Renal cortex interstitium (tissue), 15 donors: ENCODE measurements at places on chromosomes 16 and 17.

- DNase-seq: no peak
These were observed 68.5 kb downstream of the CLEC16A start for GRCh38 chr16:11012841-11013240.

GRCh38 chr16:19748389-19749168 is 30.5 kb downstream of the IQCK start:
- peak; percentile 54 for DNase-seq

DNA sequence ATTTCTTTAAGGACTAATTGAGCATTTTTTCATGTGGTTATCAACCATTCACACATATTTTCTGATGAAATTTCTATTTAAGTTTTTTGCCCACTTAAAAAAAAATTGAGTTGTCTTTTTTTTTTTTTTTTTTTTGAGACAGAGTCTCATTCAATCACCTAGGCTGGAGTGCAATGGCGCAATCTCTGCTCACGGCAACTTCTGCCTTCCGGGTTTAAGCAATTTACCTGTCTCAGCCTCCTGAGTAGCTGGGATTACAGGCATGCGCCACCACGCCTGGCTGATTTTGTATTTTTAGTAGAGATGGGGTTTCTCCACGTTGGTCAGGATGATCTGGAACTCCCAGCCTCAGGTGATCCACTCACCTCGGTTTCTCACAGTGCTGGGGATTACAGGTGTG is 34.3 kb downstream of the RAB11FIP3 start:
- DNase-seq: no peak

GRCh38 chr17:59391021-59391420 is 59.6 kb downstream of the YPEL2 start:
- DNase-seq: no peak

DNA sequence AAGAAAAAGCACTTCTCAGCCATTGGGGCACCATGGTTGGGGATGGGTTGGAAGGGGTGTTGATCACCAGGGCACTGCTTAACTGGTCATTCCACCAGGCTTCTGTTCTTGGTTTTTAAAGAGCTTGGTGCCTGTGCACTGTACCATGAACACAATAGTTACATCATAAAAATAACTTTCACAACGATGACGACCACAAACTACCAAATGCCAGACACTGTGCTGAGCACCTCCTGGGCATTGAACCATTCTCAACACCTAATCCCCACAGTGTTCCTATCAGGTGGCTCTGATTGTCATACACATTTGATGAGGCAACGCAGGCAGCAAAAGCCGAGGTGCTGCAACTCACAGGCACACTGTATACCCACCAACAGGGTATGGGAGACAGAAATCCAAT is 208.0 kb downstream of the FOXL1 start:
- DNase-seq: no peak

- DNase-seq: no peak
These were observed 401 bp downstream of the NXN start for GRCh38 chr17:979212-979538.

DNA sequence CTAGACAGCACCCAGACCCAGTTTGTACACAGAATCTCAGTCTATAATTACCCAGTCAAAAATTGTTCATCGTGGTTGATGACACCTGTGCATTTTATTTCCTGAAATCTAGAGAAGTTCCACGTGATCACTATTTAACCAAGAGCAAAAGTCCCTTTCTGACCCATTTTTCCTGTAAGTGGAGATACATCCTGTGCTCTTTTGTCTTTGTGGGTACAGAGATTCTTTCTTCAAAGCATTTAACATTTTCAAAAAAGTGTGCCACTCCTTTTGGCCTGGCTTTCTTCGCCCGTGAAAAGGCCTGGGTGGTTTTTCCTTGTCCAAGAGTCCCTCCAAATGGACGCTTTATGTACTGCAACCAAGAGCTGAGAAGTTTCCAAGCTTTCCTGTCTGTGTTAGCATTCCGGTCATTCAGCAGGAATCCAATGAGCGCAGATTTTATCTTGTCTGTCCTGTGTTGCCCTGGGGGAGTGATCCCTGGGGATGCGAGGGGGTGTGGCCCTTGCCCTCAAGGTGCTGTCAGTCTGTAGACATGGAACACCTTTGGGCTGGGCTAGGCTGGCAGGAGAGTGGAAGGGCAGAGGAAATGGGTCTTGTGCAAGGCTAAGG is 161.1 kb upstream of the CACNG5 start:
- DNase-seq: no peak

DNA sequence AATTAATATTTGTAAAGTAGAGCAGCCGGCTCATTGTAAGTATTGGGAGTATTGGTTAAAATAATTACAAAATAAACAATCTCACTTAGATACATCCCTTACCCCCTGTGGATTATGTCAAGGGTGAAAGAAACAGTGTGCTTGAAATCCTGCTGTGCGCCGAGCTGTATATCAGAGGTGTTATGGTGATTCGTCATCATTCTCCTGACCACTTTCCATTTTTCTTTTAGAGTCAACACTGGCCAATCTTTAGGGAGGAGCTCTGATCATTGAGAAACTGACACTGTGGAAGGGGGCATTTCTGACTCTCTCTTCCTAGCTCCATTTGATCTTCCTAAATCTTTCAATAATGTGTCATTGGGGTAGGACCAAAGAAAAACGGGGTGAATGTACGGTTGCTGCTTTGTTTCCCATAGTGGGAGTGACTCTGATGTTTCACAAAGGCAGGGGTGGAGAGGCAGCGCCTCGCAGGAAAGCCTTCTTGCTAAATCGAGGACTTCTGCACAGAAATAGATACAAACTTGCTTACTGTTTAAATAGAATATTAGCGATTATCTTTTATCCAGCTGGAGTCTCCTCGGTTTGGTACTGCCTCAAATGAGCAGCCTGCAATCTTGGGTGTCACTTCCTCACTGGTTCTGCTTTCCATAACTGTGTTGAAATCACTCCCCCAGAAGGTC is 123.4 kb downstream of the PRKCB start:
- DNase-seq: no peak

DNA sequence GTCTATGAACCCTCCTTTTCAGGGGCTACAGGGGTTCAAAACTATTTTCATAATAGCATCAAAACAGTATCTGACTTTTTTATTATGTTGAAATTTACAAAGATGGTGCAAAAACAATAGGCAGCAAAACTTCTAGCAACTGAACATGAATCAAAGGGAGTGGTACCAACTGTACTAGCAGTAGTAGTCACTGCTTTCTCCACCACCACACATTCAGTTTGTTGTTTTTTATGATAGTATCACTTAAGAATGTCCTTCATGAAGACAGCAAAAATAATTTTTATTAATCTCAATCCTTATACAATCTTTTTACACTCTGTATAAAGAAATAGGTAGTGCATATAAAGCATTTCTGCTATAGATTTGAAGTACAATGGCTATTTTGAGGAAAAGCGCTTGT is 47.6 kb downstream of the MED13 start:
- DNase-seq: no peak

DNA sequence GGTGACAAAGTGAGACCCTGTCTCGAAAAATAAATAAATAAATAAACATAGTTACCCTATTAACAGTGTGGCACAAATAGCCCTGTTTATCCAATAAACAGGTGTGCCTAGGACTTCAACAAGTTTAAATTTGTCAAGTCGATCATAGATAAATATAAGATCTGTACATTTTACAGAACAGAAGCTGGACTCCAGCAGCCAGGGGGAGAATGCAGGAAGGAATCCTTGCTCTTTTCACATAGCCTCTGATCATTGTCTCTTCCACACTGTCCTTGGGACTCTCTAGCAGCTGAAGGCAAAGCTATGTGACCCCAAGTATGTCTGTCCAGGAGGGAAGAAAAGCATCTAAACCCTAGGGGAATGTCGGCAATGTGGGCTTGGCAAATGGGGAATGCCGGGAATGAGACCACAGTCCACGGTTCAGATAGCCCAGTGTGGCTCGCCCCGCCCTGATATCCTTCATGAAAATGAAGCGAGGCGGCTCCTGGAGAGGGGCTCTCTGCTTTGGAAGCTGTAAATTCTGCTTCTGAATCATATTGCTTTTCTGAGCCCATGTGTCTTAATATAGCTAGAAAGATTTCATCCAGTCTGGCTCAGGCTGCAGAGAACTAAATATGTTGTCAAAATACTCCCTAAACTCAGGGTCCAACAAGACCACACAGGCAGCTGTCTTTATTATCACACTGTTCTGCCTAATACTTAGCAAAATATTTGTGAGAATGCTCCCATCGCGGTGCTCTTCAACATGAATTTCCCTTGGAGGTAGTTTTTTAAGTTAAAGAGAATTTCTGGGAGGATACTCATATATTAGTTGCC is 24.9 kb upstream of the GRB2 start:
- DNase-seq: no peak

DNA sequence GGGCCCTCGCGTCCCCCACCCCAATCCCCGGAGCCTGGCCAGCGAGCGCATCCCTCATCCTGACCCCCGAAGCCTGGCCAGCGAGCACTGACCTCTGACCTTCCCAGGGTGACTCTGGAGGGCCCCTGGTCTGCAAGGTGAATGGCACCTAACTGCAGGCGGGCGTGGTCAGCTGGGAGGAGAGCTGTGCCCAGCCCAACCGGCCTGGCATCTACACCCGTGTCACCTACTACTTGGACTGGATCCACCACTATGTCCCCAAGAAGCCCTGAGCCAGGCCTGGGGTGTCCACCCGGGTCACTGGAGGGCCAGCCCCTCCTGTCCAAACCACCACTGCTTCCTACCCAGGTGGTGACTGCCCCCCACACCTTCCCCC is 2.3 kb downstream of the TPSD1 start:
- DNase-seq: no peak

DNA sequence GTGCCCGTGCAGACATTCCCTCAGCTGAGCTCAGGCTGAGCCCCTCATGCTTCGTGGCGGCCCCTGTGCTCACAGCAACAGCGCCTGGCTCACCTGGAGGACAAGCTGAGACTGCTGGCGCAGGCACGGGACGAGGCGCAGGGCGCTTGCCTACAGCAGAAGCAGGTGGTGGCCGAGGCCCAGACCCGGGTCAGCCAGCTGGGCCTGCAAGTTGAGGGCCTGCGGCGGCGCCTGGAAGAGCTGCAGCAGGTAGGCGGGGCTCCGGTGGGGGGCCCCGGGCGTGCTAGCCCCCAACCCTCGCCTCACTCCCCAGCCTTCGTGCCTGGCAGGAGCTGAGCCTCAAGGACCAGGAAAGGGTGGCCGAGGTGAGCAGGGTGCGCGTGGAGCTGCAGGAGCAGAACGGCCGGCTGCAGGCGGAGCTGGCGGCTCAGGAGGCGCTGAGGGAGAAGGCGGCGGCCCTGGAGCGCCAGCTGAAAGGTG is 1.4 kb upstream of the RAC3 start:
- no peak for DNase-seq

- DNase-seq: no peak
These were observed 2.5 kb upstream of the ATP6V0C start for GRCh38 chr16:2511128-2511800.

DNA sequence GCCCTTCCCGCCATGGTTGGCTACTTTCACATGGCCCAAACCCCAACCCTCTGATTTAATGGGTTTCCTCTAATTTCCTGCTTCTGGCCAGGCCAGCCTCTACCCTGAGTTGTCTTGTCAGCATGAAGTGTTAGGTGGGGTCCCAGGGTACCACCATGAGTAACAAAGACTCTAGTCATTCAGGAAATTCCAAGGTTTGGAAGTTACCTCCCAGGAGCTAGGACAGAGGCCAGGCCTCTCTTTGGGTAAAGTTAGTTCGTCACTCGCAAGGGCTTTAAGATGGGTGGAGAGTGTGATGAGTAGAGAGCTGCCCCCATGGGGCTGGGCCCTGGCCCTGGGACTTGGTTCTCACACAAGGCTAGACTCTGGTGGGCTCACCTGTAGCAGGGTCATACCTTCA is 54.6 kb downstream of the PLD6 start:
- no peak for DNase-seq

GRCh38 chr16:72927199-72928089 is 120.5 kb downstream of the ZFHX3 start:
- DNase-seq: no peak

DNA sequence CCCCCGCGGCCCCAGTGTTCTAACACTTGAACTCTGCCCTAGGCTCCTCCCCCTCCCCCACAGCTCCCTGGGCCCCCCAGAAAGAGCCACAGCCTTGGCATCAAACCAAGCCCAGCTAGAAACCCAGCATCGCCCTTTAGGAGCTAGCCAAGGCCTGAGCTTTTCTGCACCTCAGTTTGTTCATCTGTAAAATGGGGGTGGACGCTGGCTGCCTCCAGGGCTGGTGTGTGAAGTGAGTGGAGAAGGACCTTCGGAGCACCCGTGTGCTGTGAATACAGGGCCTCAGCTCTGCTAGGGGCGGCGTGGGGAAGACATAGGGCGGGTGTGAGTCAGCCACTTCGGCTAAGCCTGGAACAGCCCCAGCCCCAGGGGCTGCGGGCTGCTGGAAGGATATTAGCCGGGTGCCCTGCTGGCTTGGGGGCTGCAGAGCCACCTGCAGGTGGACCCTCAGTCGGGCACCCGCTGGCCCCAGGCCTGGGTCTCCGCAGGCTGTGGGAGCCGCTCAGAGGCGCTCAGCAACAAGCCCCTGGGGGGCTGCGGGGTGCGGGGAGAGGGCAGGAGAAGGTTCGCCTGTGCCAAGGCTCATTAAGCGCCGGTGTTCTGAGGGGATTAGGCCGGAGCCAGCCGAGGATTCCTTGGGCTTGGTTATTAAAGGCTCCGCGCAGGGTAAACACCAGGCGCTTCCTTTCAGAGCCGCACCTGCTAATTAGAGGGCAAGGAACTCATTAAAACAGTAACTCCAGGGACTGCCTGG is 217.0 kb upstream of the CIBAR2 start:
- no peak for DNase-seq

GRCh38 chr17:64657610-64658125 is 4.4 kb downstream of the SMURF2 start:
- no peak for DNase-seq

DNA sequence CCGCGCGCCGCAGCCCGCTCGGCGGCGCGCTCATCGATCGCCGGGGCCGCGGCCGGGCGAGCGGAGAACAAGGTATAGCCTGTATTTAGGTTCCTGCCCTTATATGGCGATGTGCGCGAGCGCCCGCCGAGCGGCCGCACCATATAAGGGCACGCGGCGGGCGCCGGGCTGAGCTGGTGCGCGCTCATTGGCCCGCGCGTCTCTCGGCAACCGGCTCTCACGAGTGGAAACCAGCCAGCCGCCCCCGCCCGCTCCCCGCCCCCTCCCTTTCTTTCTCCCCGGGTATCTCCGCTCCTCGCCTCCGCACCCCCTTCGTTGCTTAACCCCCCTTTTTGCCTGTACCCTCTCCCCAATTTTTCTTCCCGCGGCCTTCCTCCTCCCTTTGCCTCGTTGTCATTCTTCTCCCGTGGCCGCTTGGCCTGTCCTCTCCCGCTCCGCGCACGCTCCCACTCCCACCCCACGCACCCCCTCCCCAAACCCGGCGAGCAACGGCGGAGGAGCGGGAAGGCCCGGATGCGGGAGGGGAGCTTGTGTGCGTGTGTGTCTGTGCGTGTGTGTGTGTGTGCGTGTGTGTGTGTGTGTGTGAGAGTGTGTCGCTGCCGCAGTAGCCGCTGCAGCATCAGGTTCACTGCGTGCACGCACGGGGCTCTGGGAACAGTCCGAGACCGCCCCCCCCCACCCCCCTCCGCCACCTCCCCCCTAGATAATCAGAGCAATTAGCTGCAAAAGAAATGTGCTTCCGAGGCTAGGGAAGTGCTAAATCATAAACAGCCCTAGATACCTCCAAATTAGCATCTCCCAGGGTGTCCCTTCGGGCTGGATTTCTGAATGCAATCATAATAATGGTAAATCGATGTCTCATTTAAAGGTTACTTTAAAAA is 13.5 kb upstream of the CBX8 start:
- DNase-seq: no peak

- no peak for DNase-seq
These were observed 81.7 kb downstream of the RTN4RL1 start for GRCh38 chr17:1943436-1943831.
